ENCODE measurements at places on chromosomes 4 and X.

DNA sequence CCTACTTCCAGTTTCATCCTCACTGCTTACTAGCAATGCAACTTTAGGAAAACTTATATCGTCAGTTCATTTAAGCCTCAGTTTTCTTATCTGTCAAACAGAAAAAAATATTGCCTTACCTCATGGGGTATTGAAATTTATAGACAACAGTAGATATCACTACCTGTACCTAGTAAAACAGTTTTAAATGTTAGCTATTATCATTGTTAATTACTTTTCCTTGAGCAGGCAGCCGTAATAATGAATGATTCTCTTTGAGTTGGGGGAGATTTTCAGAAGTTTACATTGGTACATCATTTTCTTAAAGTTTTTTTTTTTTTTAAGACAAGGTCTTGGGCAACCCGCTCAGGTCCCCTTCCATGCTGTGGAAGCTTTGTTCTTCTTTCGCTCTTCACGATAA is 71.7 kb upstream of the BMPR1B start:
- no peak for DNase-seq

GRCh38 chr4:173046818-173047217 is 121.8 kb upstream of the GALNT7 start:
- DNase-seq: no peak

DNA sequence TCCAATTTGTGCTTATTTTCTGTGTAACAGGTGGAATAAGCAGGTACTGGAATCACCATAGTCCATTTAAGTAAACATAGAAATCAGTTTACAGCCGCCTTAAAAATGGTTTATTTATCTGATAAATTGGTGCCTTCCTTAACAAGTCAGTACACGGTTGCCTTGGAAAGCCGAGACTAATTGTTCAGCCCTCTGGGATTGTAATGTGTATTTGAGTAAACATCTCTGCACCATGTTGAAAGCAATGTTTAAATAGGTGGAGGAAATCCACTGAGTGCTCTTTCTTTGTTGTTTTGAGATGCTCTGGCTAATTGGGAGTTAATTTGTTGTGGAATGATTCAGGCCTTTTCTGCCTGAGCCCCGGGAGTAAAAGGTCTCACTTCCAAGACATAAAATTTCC is 45.7 kb upstream of the ADRA2C start:
- no peak for DNase-seq

- no peak for DNase-seq
Measured at GRCh38 chr4:128698386-128698785, 111.1 kb upstream of the JADE1 start.

DNA sequence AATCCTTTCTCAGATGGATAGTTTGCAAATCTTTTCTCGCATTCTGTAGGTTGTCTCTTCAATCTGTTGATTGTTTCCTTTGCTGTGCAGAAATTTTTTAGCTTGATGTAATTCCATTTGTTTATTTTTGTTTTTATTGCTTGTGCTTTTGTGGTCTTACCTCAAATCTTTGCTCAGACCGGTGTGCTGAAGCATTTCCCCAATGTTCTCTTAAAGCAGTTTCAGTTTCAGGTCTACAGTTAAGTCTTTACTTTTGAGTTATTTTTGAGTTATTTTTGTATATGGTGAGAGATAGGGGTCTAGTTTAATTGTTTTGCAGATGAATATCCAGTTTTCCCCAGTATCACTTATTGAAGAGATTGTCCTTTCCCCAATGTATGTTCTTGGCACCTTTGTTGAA is 18.2 kb upstream of the SLC25A14 start:
- DNase-seq: no peak

DNA sequence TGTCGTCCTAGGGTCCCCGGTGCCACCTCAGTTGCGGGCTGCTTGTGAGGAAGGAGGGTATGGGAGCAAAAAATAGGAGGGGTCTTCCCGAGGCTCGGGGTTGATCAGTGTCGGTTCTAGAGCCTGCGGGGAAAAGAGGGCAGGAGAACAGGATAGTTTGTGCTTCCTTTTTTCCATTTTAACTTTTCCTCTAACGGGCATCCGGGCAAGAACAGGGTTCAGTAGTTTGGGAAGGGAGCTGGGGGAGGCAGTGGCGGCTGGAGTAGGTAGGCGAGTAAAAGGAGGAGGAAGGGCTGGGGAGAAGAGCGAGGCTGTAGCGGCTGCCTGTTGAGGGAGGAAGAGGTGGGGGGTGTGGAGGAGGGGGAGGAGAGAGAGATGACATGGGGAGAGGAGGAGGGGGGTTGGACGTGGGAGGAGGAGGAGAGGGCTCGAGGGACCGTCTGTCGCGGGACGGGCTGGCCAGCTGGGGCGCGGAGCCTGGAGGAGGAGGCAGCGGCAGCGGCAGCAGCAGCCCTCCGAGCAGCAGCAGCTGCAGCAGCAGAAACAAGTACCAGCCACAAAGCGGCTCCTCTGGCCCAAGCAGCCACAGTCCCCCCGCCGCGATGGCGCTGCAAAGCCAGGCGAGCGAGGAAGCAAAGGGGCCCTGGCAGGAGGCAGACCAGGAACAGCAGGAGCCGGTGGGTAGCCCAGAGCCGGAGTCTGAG is at the start of gene SLC16A2:
SLC16A2 (plus strand) TSS at position 458 of the 704 bp plus-strand sequence; CDS start at position 603, 145 bp downstream.
- peak; percentile 17 for DNase-seq

DNA sequence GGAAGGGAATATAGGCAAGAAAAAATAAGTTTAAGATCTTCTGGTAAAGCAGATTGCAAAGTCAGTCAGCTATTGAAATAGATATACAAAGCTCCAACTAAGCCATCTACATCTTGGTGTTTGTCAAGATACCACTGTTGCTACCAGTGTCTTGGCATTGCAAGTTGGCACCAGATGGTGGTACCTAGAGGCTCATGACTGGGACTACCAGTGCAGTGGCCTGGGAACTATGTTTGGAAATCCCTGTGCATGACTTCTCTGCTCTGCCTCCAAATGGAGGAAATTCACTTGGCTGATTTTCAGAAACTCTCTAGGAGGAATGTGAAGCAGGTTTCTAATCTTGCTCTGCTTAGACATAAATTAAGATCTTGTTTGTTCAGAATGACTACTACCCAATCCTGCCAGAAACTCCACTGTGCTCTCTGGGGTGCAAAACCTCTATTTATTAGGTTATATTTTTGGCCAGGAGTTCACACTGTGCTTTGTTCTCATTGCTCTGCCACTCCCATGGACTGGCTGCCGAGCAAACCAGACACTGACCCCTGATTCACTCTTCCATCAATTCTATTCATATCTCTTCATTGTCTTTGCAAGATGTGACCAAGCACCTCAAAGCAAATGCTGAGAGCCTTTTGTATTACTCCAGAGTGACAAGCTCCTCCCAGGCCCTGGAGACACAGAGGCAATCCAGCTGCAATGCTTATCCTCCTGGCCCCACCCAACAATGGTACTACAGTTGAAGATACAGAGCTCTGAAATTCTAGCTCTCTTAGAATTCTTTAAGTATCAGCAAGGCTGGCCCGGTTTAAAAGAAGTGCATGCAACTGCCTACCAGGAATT is 272.3 kb upstream of the FGF16 start:
- no peak for DNase-seq

- no peak for DNase-seq
Measured at GRCh38 chr4:155624478-155624877, 42.2 kb upstream of the GUCY1A1 start.

GRCh38 chrX:13397878-13398818 is 78.3 kb upstream of the ATXN3L start:
- no peak for DNase-seq

GRCh38 chr4:22268350-22269025 is 247.4 kb downstream of the ADGRA3 start:
- DNase-seq: no peak

GRCh38 chrX:53190363-53190960 is 34.5 kb downstream of the KDM5C start:
- peak; percentile 19 for DNase-seq

GRCh38 chr4:60805500-60806313 is 394.4 kb upstream of the ADGRL3 start:
- peak; percentile 59 for DNase-seq

DNA sequence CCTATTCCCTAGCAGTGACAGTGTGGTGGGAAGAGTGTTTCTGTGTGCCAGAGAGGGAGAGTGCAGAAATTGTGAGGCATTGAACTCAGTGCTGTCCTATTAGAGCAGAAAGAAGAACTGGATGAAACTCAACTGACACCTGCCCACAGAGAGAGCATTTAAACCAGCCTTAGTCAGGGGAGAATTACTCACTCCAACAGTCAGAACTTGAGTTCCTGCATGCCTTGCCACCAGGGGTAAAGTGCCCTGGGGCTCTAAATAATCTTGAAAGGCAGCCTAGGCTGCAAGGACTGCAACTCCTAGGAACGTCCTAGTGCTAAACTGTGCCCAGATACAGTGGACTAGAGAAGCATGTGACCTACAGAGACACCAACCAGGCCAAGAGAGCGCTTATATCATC is 12.8 kb downstream of the CYSLTR1 start:
- DNase-seq: no peak

GRCh38 chr4:157096439-157096838 is 20.5 kb downstream of the GLRB start:
- DNase-seq: no peak

DNA sequence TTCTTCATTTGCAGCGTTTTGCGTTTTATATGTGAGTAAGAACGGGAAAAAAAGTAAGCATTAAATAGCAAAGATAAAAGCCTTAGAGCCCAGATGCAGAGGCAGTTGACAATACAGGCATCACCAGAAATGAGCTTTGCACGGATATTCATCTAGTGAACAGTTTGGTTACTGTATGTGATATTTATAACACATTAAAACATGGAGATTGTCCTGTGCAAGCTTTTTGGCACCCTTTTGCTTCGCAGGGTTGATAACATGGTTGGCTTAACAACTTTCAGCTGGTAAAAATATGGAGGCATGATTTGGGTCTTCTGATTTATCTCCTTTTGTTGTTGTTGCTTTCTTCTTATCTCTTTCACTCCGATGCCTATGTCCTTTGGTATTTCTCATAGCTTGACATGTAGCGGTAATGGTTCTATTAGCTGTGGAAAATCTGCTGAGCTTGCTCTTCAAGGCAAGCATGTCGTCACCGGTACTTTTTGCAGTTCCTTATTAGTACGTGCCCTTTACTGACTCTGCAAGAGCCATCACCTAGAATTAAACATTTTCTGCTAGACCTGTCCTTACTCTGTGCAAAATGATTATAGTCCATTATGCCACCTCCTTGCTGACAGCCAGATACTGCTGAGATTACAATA is 102.9 kb downstream of the PCDH7 start:
- no peak for DNase-seq

DNA sequence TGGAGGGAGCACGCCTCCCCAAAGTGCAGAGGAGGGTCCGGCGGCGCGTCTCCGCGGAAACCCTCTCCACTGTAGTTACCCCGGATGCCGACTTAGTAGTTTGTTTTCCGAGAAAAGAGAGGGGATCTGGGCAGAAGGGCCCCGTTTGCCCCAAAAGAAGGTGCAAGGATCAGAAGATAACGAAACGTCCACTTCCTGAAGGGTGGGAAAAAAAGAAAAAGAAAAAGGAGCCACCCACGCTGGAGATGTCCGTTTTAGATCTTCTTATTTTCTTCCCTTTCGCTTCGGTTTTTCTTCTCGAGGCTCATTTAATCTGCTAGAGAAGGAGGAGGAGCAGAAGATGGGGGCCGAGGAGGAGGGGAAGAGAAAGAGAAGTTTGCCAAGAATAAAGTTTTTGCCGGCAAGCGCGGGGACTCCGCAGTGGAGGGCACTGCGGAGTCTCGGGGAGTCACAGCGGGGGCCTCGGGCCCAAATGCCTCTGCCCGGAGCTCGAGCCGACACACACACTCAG is 517 bp downstream of the LEF1 start:
- no peak for DNase-seq

DNA sequence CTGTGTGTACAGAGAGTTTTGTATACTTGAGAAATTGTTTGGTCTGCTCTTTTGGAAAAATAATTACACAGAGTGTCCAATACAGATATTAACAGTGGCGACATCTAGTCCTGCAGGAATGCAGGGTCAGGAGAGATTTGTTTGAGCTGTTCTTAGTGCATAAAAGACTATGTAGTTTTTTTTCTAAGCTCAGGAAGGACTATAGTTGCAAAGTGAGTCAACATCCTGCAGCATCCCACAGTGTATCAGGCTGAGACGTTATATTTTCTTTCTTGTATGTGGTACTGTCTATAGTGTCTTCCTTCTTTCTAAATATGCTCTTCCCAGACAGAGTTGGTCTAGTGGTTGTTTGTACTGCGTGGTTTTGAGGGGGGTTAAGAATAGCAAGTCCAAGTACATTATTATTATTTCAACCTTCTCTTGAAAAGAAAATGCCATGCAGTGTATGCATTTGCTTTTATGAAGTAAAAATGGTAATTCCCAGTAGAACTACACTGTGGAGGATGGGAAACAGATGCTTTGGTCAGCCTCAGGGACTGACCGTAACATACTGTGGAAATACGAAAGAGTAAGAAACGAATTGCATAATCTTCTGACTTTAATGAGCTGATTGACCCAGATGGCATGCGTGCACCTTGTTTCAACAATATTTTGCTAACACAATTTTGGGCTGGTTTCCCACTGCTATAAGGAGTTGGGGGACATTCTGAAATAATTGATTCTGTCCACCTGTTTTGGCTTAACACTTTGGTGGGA is 67.4 kb downstream of the DMP1 start:
- DNase-seq: no peak

- no peak for DNase-seq
Measured at GRCh38 chr4:910366-911091, 21.6 kb downstream of the GAK start.

DNA sequence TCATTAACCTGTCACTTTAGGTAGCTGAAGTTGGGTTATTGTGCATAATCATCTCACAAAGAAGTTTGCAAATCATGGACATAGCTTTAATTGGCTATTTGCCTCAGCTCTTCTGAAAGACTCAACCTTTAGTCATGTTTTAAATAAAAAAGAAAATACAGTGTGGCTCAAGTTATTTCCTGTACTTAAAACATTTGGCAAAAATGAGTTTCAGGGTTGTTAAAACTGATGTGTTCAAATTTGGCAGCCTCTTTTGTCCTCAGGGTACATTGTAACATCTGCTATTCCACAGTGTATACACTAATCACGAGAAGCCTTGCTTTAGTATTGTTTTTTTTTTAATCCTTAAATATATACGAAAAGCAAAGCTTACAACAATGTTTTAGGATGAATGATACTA is 31.5 kb upstream of the HPGD start:
- DNase-seq: no peak

DNA sequence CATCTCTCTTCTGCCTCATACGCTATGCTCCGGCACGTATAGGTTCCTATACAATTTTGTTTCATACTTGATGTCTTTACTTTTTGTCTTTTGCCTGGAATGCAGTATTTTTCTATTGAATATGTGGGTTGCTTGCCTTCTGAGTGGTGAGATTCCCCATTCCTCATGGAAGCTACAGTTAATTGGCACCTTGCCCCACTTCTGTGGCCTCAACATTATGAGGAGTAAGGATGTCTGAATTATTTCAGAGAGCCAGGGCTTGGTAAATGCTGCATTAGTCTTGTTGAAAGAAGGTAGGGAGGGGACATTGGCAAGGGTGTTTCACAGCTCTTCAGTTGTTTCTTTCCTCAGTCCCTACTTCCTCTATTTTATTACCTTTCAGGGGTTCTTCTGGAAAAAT is 23.0 kb downstream of the CDKL5 start:
- DNase-seq: no peak

GRCh38 chr4:6990661-6991060 is 52.5 kb upstream of the TADA2B start:
- DNase-seq: peak; percentile 49

Measured in hematopoietic multipotent progenitor cell treated with erythropoietin and hydrocortisone succinate and interleukin-3 and kit ligand, for 6 days (in vitro differentiated cells).